ENCODE measurements at places on chromosomes 4 and X.

DNA sequence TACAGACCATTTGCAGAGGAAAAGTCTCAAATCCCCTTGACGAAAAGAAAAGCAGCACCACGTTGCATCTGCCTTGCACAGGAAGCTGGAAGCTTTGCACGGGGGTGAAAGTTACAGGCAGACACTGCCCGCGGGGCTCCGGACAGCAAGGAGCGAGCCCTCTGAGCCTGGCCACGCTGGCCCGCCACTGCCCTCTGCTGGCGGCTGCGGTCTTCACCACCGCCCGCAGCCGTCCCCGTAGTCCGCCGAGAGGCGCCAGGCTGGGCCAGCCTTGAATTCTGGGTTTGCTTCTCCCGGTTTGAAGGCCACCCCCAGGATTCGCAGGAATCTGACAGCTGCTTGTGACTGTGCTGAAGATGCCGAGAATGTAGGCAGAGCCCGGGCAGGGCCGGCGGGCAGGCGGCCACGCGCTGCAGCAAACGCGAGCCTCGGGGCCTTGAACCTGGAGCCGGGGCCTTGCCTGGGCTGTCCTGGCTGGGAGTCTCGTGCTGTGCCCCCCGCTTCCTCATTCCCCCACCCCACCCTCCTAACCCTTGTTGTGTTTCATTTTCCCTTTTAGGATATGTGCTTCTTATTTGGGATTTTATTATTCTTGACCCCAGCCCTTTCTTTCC, 49.2 kb downstream of the ENPP6 start:
- peak; percentile 90 for DNase-seq

- DNase-seq, result no peak
Measured at GRCh38 chrX:134512566-134512965, 52.6 kb downstream of the HPRT1 start.

DNA sequence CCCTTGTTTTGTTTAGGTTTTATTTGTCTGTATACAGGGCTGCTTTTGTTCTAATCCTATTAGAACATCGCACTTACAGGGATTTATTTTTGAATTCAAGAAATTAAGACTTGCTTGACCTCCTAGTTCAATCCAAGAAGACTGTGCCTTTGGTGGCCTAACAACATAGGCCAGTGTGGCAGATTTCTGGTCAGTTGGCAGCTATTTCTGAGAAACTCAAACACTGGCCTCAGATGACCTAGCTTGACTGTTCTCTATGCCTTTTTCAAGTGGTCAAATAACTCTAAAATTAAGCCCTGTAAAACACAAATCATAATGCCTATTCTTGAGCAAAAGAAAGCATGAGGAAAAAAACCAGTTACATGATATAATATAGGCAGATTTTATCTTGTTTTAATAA, 89.3 kb upstream of the GPR34 start:
- no peak for DNase-seq

DNA sequence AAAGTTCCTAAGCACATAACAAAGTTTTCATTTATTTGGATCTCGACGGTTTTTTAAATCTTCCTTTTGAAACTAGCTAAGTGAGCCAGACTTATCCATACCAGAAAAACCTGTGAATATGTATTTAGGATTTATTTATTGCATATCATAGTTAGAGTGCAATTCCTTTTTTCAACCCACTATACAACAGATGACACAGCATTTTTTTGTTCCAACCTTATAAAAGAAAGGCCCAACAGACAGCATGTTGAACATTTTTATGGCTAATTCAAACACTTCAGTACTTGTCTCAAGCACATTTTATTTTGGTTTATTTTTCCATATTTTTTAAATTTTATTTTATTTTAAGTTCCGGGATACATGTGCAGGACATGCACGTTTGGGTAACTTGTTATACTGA, 15.1 kb upstream of the RNF128 start:
- DNase-seq, result no peak

GRCh38 chrX:69163936-69164741, 1.1 kb downstream of the PJA1 start:
- DNase-seq, result peak; percentile 81

- no peak for DNase-seq
Measured at GRCh38 chr4:7998447-7998846, 58.8 kb upstream of the AFAP1 start.

- DNase-seq, result no peak
Measured at GRCh38 chr4:122858705-122859104, 32.1 kb downstream of the FGF2 start.

GRCh38 chrX:49809891-49810632, 19.0 kb upstream of the PAGE4 start:
- DNase-seq, result no peak

DNA sequence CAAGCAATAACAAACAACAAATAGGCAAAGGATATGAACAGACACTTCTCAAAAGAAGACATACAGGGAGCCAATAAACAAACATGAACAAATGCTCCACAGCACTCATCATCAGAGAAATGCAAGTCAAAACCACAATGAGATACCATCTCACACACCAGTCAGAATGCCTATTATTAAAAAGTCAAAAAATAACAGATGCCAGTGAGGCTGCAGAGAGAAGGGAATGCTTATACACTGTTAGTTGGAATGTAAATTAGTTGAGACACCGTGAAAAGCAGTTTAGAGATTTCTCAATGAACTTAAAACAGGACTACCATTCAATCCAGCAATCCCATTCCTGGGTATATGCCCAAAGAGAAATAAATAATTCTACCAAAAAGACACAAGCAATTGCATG, 129.8 kb upstream of the MAGEB2 start:
- no peak for DNase-seq

DNA sequence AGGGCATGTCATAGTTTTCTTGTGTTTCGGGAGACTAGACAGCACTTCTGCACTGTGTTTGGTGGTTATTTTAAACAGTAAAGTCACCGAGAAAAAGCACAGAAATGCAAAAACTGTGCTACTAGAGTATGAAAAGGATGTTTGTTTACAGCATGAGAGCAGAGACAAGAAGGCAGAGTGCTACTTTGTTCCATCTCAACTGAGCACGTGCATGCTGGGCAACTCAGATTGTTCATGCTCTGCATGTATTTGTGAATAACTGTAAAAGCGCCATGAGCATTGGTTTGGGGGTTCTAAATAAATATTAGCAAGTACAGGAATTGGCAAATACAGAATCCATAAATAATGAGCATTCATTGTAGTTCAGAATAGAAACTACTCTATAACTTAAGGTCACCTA, 7.4 kb downstream of the EVC start:
- DNase-seq, result no peak

DNA sequence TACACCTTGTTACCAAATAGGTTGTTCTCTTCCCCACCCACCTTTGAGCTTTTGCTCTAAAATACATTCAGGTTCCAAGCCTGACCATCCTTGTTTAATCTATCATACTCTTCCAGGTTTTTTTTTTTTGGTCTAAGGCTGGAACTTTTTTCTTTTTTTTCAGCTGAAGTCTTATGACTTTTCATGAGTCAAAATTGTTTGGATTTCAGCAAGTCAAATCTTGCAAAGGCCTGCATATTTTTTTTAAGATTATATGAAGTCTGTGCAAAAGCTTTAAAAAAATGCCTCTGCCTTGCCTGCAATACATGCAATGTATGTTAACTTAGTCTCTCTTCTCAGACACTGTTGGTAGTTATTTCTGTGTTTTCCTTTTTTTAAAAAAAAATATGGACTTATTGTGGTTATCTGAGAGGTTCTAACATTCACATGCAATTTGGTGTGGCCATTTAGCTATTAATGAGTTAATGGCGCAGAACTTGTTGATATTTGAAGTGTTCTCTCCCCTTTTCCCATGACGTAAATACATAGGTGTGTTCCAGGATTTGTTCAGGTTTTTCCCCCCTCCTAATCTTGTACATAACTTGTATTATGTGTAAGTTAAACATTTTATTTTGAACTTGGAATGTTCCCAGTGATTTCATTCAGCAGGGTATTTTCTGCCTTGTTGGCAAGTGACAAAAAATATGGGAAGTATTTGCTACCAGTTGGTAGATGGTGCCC, 58.7 kb downstream of the CCKAR start:
- no peak for DNase-seq

Measured in H7 (cell line).